Stromal cell of bone marrow (primary cell): ENCODE measurements at places on chromosomes 2 and 18.

DNA sequence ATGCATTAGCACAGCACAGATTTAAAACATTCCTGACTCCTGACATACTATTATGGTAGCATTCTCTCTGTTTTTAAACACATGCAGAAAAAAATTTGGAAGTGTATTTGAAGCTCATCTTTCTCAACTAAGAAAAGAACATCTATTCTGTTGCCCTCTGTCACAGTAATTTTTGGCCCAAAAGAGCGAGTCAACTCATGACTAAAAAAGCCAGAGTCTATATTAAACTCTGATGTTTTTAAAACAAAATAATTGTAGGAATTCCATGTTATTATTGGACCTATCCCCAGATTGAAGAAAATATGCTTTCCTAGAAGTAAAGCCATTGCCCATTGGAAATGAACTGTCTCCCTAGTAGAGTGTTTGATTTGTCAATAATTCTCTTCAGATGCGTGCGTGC is 96.7 kb downstream of the CRIM1 start:
- DNase-seq, result peak; percentile 73

DNA sequence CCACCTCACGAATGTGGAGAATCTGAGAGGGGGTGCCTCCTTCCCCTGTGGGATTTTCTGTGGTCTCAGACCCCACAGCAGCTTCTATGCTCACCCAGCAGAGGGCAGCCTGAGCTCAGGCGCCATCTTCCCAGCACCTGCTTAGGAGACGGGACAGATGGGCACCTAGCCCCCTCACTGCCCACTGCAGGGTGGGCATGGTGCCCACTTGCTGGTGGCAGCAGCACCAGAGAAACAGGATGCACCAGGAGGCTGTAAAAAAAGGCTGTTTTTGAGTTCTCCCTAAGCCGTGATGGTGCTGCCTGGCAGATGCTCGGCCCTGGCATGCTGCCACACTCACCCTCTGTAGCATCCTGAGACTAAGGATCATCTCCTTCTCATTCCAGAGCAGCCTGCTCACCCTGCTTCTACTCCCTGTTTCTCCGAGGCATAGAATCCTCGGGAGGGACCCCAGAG is 19.1 kb upstream of the SLC20A1 start:
- DNase-seq, result no peak

- DNase-seq, result peak; percentile 94
Measured at GRCh38 chr2:190468814-190469569, 60.8 kb downstream of the MFSD6 start.

DNA sequence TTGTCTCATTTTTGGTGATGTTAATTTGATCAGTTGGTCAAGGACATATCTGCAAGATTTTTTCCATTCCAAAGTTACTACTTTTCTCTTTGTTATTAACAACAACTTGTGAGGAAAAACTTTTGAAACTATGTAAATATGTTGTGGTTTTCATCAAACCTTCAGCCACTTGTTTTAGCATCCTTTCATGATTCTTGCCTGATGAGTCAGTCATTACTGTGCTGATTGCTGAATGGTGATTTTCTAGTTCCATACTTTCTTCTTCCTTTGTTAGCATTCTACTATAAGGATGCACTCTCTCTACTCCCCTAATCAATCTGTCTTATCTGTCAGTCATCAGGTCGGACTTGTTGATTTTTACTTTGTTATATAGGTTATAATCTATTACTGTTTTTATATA is 10.9 kb downstream of the TMEM87B start:
- no peak for DNase-seq

- no peak for DNase-seq
Measured at GRCh38 chr2:142308744-142309143, 177.9 kb upstream of the LRP1B start.

GRCh38 chr2:163455815-163456214 is 280.0 kb downstream of the FIGN start:
- no peak for DNase-seq

DNA sequence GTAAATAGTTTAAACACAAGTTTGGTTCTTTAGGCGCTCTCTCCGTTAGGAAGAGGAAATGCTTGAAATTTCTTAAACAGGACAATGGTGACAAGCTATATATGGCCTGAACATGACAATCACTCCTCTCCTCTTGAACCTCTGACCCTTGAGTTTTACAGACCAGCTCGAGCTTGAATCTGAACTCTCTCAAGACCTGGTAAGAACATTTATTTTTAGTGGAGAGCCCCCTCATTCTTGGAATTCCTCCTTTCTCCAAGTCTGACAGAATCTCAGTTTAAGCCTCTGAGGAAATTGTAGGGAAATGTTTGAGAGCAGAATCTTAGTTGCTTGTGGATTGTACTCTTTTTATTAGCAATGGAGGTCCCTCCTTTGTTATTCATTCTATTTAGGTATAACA is 1293.6 kb upstream of the ZEB2 start:
- DNase-seq, result no peak
